Nucleus accumbens (tissue), 56 donors: ENCODE measurements at places on chromosomes 6 and 20.

DNA sequence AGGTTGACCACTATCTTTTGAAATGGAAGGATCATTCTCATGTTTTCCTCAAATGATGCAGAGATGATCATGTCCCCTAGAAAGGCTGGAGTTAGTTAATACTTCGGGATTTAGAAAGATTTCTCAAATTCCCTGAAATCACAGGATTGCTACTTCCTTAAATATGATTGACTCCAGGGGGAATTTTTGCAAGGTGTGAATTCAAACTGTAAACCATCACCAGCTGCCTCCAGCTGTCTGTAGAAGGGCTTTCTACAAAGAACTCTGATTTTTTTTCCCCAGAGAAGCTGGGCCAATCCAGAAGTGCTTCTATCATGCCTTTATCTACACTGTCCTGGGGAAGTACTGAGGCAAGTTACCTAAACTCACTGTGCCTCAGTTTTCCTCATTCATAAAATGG is 114.5 kb downstream of the EDN1 start:
- DNase-seq, result no peak

DNA sequence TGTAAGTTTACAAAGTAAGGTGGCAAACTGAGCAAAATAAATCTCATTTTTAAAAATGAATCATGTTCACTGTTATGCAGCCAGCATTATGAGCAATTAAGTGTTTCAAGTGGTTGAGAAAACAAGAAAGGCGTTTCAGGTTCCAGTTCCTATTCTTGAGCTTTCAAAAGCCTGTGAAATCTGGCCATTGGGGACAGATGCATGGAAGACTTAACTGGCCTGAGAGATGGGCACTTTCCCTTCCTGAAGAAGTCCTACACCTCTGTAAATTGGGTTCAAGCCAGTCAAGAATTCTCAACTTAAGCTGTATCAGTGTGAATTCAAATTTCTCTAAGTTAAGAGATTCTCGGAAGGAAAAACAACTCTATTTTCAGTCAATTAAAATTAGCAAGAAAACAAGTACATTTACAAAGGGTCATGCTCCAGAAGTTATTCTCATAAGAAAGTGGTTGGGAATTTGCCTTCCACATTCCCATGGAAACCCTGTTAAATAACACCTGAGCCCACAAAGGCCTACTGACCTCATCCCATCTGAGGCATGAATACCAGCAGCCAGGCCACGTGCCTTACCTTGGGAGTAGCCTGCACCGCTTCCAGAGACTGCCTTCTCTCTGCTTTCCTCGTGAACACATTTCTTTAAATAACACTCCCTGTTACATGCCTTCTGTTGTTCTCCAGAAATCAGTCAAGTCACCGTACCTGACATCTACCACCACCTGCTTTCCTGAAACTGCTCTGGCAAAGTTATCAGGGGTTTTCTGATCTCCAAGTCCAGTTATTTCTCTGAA is 19.4 kb downstream of the MAP3K5 start:
- no peak for DNase-seq

GRCh38 chr6:26387565-26387964 is 4.7 kb downstream of the BTN2A2 start:
- DNase-seq, result no peak

DNA sequence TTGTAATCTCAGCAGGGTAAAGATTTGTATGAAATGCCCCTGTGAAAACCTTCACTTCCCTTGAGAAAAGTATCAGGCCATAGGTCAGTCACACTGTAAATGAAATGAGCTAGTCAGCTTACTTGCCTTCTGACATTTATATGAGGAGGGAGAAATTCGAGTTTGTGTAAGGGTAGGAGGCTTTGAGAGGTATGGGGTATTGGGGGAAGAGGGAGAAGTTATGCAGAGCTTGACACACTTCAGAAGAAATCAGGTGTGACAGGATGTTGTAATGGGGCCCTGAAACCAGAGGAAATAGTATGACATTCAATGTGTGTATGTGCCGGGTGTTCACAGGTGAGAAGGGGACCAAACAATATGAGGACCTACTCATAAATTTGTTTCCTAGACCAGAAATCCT is 64.2 kb upstream of the CCN6 start:
- no peak for DNase-seq

DNA sequence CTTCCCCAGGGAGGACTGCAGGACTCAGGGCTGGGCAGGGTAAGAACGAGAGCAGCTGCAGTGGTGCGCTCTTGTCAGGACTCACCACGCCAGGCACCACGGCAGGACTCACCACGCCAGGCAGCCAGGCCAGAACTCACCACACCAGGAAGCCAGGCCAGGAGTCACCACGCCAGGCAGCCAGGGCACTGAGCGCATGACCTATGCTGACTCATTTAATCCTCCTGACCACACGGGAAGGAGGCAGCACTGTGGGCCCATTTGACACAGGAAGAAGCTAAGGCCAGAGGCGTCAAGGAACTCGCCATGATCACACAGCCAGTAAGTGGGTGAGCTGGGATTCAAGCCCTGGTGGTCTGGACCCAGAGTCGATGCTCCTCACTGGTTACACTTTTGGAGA is 189.3 kb downstream of the PREX1 start:
- no peak for DNase-seq

- no peak for DNase-seq
These were observed 26.5 kb downstream of the SULF2 start for GRCh38 chr20:47758517-47759450.

- no peak for DNase-seq
These were observed 79.2 kb upstream of the CD93 start for GRCh38 chr20:23165307-23165750.

DNA sequence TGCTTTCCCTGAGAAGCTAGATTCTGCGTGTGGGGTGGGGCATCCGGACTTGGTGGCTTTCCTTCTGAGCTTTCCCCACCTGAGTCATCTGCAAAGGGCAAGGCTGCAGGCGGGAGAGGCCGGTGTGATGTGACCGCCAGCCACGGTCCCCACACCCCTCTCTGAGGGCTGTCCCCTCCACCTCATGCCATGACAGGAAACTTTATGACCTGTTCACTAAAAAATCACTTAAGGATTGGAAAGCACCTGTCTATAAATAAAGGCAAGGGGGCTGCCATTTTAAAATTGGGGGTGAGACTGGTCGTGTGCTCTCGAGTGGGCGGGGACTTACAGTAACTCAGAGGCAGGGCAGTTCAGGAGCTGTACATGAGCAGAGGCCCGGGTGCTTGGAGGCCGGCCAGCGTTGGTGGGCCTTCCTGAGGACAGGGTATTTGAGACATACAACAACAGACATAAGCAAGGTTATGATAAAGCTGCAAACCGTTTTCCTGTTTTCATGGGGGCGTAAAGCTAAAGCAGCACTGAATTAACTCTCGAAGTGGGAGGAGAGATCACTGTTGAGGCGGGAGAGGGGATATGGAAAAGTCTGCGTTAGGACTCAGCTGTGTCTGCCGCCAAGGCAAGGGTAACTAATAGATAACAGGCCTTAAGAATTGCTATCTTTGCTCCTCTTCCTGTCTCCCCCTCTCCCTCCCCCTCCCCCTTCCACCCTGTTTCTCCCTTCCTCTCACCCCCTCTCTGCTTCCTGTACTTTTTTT is 16.1 kb upstream of the SERPINB1 start:
- DNase-seq, result no peak
